Fibroblast of skin of left quadriceps (primary cell): ENCODE measurements at places on chromosomes 16 and 17.

DNA sequence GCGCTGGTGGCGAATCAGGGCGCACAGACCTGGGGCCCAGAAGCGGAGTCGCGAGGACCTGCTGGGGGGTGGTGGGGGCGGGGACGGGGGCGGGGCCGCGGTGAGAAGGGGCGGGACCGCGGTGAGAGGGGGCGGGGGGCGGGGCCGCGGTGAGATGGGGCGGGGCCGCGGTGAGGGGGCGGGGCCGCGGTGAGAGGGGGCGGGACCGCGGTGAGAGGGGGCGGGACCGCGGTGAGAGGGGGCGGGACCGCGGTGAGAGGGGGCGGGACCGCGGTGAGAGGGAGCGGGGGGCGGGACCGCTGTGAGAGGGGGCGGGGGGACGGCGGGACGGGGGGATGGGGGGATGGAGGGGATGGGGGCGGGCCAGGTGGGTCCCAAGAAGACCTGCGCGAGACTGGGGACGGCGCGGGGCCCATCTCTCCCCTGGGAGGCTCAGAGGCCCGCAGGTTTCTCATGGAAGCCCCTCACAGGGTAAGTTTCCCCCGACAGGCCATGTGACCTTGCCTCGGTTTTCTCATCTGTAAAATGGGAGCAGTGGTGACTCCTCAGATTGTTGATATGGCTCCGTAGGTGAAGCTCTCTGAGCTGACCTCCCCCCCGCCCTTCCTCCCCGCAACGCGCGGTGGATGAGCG is 28.6 kb upstream of the DBNDD1 start:
- DNase-seq, result no peak

DNA sequence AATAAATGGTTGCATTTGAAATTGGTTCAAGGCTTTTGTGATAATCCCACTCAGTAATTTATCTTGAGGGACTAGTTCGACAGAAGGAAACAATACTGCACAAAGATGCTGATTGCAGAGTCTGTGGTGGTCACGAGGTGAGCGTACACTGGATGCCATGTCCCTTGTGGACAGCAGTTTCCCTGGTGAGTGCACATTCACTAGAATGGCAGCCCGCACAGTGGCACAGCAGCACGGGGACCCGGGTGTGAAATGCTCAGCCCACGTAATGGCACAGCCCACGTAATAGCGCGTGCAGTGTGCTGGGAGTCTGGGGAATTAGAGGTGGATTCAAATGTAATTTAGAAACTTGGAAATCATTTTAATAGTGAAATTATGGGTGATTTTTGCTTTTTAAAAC is 154.0 kb downstream of the LGALS9B start:
- DNase-seq, result no peak

GRCh38 chr16:75087375-75087979 is 29.1 kb downstream of the LDHD start:
- peak; percentile 32 for DNase-seq

- DNase-seq, result no peak
These were observed 113.5 kb downstream of the MAP2K6 start for GRCh38 chr17:69528035-69528434.

GRCh38 chr17:20852239-20852989 is 190.4 kb downstream of the USP22 start:
- no peak for DNase-seq

DNA sequence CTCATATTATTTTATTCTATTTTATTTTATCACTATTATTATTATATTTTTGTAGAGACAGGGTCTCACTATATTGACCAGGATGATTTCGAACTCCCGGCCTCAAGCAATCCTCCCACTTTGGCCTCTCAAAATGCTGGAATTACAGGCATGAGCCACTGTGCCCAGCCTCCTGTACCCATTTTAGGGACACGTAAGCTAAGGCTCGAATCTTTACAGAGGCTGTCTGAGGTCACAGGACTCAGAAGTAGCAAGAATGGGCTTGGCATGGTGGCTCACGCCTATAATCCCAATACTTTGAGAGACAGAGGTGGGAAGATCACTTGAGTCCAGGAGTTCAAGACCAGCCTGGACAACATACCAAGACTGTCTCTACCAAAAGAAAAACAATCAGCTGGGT is 12.7 kb upstream of the ABAT start:
- no peak for DNase-seq
